Foreskin keratinocyte (primary cell): ENCODE measurements at places on chromosomes 1 and 21. TPM values are rescaled to one million over a fixed set of nuclear protein-coding genes. Genes with fewer than 3 reads are reported as not detected.
A peak's percentile ranks its signal among the peaks of the same experiment; 100 is the strongest.

ZNF648 gene
- not detected in 2 replicates for total RNA-seq

RGS16 gene
- total RNA-seq, result 0.07 and 0.14 TPM in 2 replicates

ASCL5 gene
- not detected in 2 replicates for total RNA-seq

IGSF9 gene
- 9.7 and 11.9 TPM in 2 replicates for total RNA-seq

REN gene
- total RNA-seq, result not detected in 2 replicates

SHISA4 gene
- 2.4 and 3.8 TPM in 2 replicates for total RNA-seq

SPRR2E gene
- total RNA-seq, result 3.5 and 5.9 TPM in 2 replicates

FMO1 gene
- total RNA-seq, result not detected in 2 replicates

ERICH3 gene
- not detected in 2 replicates for total RNA-seq

ARHGAP29 gene
- total RNA-seq, result 172 and 231 TPM in 2 replicates

MXRA8 gene
- total RNA-seq, result 0.32 and 0.37 TPM in 2 replicates

ABL2 gene
- 42.2 and 47.3 TPM in 2 replicates for total RNA-seq

STUM gene
- total RNA-seq, result not detected in 2 replicates

CCT3 gene
- 363 and 393 TPM in 2 replicates for total RNA-seq

S1PR1 gene
- total RNA-seq, result 16.9 and 24.9 TPM in 2 replicates

DNA sequence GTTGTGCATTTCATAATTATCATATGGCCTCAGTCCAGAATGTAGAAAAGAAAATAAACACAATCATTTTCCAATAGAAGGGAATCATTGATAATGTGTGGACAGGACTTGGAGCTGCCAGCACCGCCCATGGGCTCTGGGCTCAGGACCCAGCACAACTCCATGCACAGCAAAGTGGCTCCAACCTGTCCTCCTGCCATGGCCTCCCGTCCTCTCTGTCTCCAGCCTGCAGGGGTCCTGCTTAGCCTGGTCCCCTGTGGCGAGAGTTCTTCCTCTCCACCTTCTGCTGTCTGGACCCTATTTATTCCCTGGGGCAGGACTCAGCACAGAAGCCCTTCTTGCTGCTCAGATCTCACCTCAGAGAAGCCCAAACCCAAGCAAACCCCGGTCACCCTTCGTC is 154.1 kb downstream of the CAMTA1 start:
- no peak for DNase-seq

DNA sequence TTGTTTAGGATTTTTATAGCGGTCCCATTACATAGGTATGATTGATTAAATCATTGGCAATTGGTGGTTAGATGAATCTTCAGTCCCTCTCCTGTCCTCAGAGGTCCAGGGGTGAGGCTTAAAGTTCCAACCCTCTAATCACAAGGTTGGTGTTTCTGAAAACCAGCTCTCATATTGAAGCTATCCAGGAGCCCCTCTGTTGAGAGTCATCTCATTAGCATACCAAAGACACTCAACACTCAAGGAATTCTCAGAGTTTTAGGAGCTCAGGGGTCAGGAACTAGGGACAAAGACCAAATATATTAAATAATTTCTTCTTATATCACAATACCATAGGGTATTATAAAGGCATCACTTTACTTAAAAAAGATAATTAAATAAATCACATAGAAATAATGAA is 23.3 kb downstream of the FCRL2 start:
- DNase-seq, result no peak

DNA sequence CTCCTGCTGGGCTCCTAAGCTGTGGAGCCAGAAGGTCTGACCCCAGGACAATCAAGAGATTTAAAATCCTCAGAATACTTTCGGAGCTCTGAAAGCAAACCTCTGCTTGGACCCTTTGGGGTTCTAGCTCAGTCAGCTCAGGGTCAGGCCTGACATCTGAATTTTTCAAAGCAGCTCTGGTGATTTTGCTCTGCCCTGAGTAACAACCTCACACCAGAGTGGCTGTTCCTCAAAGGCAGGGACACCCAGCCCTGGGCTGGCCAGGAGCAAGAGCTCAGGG is 11.9 kb downstream of the SLC1A7 start:
- DNase-seq, result no peak

GRCh38 chr21:22200378-22201092 is 1202.3 kb downstream of the NCAM2 start:
- DNase-seq, result peak; percentile 98

GRCh38 chr1:1920057-1920607 is 1.1 kb upstream of the TMEM52 start:
- DNase-seq, result no peak

- peak; percentile 78 for DNase-seq
Observed at GRCh38 chr1:180271272-180272255, 41.5 kb downstream of the LHX4 start.

- no peak for DNase-seq
Observed at GRCh38 chr1:27388337-27389005, 4.0 kb upstream of the GPR3 start.

GRCh38 chr21:36079010-36079649 is 9.3 kb downstream of the CBR1 start:
- DNase-seq, result no peak

DNA sequence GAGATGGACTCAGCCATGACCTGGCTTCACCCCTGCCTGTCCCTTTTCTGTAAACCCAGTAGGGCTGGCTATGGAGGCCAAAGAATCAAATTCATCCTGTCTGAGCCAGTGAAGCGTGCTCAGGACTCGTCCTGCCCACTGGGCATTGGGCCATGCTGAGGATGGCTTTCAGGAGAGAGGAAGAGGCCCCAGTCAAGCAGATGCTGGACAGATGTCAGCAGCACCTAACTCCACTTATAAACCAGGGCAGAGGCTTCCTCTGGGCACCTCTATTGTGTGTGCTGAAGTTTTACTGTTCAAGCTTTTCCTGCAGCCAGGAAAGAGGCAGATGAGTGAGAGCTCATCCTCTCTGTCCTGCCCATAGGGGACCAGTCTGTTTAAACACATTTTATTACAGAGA is 97.4 kb upstream of the GCLM start:
- no peak for DNase-seq

GRCh38 chr1:107244709-107245500 is 104.1 kb downstream of the NTNG1 start:
- no peak for DNase-seq

DNA sequence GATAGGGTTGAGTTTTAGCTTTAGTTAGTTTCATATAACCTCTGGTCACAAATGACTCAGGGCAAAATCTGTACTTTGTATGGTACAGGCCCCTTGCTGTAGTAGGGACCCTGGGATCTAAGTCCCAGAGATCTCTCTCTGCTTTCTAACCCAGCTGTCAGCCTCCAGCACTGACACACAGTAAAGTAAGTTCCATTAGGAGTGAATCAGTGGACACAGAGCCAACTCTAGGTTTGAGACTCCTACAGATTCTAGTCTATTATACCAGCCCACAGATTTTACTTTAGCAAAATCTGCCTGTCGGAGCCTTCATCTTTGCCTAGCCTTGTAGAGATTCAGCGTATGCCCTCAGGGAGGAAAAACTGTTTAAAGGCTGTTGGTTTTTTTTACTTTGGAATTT is 52.5 kb downstream of the ANGPTL1 start:
- DNase-seq, result no peak

DNA sequence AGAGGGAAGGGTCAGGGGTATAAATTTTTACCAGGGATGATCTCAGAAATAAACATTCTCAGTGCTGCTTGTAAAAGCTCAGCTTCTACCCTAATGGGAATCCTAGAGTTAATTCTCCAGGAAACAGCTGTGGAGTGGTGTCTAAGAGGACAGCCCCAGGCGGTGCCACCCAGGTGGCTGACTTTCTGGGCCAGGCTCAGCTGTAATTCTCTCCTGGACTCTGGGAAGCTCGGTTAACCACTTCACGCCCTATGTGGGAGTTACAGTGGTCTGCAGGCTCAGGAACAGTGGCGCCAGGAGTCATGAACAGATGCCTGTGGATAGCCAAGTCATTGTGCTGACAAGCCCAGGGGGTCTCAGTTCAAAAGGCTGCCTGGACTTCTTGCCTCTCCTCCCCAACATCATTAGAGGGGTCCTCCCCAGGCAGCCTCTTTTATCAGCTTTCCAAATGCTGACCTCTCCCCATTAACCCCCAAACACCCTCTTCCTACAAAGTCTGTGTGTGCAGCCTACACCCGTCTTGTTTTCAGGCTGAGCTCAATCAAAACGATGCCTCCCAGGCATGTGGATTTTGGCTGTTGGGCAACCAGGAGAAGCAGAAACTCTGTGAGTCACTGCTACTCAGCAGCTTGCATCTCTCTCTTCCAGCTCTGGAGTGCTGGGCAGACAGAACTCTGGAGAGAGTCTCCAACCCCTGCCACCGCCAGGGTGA is 1.2 kb downstream of the HHIPL2 start:
- DNase-seq, result peak; percentile 65

- no peak for DNase-seq
Observed at GRCh38 chr1:217393896-217394295, 237.0 kb downstream of the GPATCH2 start.

GRCh38 chr1:37167479-37167878 is 133.2 kb upstream of the GRIK3 start:
- DNase-seq, result no peak

DNA sequence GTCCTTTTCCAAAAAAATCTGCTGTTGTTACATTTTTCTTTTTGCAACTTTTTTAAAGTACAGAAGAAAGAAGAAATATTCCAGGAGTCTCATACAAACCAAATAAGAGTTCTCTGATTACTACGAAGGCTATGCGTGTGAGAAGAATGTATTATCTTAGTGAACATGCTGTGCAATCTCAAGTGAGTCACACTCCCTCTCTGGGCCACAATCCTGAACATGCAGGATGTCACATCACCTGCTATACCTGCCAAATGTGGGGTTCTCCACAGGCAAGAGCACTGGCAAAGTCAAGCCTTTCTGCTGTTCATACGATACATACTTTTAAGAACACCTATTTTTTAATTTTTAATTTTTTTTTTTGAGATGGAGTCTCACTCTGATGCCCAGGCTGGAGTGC is 21.7 kb upstream of the TRIM63 start:
- no peak for DNase-seq

DNA sequence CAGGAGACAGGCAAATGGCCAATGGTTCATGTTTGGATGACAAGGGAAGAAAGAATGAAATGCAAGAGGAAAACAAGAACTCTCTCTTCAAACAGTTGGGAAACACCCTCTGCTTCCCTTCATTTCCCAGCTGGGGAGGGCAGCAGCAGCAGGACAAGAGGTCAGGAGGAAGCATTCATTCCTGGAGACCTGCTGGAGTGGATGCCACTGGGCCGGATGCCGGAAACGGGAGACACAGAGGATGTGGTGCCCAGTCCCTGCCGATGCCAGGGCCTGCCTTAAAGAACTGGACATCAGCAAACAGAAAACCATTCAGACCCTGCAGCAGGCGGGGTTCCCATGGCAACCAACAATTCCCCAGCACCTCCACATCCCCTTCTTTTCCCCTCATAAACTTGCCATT is 102.3 kb upstream of the ZNF648 start:
- no peak for DNase-seq

GRCh38 chr1:183159960-183160359 is 26.1 kb upstream of the LAMC2 start:
- peak; percentile 99 for DNase-seq

DNA sequence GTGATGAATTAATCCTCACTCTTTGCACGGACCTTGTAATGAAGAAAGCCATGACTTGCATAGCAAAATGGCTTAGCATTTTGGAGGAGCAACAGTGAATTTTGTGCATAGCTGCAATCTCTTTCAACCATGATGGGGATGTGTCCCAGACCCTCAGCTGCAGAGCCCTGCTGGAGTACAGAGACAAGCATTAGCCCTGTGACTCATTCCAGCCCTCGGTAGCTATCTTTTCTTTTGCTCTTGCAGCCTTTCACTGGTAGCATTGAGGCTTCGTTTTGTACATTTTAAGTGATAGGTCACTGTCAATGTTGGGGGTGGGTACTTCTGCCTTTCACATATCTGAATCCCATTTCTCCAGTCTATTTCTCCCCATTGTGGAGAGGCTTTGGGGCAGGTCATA is 58.4 kb downstream of the SLC35F3 start:
- DNase-seq, result no peak

DNA sequence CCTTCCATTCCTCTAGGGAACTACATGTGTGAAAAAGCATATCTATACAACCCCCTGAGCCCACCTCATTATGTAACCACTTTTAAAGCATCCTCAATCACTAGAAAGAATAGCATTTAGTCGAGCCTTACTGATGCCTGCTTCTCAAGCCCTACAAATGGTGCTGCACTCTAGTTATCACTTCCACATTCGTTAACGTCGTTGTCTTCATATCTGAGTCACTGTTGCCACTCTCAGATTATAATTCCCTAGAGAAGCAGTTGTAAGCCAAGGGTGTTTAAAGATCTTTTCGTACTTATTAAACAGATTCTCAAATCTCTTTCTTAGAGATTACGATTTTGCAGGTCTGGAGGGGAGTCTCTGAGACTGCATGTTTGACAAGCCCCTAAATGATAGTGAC is 16.5 kb downstream of the ATP1B1 start:
- no peak for DNase-seq

DNA sequence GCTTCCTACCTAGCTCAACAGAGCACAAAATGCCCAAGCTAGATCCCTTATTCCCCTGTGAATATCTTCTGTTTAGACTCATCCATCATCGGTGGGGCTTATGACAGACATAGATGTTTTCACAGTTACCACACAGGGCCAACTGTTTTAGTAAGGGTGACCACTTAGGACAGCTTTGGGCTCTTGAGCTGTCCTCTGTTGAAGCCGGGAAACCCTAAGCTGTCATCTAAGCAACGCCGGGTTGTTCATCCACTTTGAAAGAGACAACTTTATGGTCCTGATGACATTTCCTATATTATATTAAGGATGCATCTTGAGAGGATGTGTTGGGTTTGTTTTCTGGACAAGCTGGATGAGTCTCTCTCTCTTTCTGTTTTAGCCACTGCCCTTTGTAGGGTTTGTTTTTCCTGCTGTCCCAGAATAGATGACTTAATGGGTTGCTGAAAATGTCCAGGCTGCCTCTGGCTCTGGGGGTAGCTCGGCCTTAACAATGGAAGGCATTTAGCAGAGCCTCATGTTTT is 110.5 kb upstream of the UBE2U start:
- no peak for DNase-seq

GRCh38 chr1:4380564-4381168 is 273.7 kb upstream of the AJAP1 start:
- DNase-seq, result peak; percentile 74

- no peak for DNase-seq
Observed at GRCh38 chr1:237975903-237976302, 85.2 kb upstream of the ZP4 start.

- no peak for DNase-seq
Observed at GRCh38 chr1:85394130-85394529, 70.8 kb downstream of the DDAH1 start.

DNA sequence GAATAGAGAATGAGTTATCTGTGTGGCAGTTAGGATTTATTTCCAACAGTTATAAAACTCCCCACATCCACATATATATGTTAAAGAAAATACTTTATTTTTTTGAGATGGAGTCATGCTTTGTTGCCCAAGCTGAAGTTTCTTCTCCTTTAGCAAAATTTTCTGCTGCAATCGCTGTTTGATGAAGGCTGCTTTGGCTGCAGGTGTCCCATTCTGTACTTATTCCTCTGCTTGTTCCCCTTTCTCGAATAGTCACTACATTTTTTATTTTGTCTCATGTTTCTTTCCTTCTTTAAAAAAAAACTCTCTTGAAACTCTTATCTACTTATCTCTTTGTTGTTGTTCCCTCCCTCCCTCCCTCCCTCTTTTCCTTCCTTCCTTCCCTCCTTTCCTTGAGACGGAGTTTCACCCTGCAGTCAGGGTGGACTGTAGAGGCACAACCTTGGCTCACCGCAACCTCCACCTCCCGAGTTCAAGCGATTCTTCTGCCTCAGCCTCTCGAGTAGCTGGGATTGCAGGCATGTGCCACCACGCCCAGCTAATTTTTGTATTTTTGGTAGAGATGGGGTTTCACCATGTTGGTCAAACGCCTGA is 10.6 kb downstream of the OR2W3 start:
- no peak for DNase-seq
